Inflammatory macrophage (primary cell): ENCODE measurements at places on chromosomes 2 and 18.

GRCh38 chr18:37661478-37661877 lies 95.9 kb upstream of the CELF4 start:
- DNase-seq, result no peak

GRCh38 chr2:232888099-232888836 lies 18.2 kb downstream of the SNORC start:
- DNase-seq, result no peak

- no peak for DNase-seq
These were observed 37.2 kb downstream of the STEAP3 start for GRCh38 chr2:119260646-119261492.

DNA sequence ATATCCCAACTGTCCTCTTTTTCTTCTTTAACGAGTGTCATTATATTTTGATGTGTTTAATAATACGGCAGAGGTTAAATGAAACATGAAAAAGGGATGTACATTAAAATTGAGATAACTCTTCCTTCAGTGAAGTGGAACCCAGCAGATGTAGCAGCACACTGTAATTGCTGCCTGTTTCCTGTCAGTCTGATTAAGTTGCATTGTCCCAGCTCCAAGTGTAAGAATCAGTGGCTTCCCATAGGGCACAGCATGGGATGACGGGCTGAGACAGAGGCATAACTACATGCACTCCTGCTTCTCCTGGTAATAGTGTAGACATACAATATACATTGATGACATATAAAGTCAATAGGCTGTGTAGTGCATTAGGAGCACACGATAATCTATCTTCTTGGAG lies 175.8 kb upstream of the TCF4 start:
- DNase-seq, result no peak

- no peak for DNase-seq
These were observed 75.4 kb upstream of the CHRNA1 start for GRCh38 chr2:174839662-174840061.

GRCh38 chr2:61530749-61531148 lies 7.4 kb downstream of the XPO1 start:
- DNase-seq, result no peak

GRCh38 chr18:63578357-63578958 lies 8.7 kb upstream of the SERPINB13 start:
- DNase-seq, result peak; percentile 25

- DNase-seq, result no peak
These were observed 19.5 kb upstream of the ZNF516 start for GRCh38 chr18:76514573-76514972.

GRCh38 chr2:178301649-178302238 lies 107.4 kb downstream of the OSBPL6 start:
- no peak for DNase-seq

- DNase-seq, result no peak
These were observed 136.8 kb downstream of the TPO start for GRCh38 chr2:1550076-1550475.

DNA sequence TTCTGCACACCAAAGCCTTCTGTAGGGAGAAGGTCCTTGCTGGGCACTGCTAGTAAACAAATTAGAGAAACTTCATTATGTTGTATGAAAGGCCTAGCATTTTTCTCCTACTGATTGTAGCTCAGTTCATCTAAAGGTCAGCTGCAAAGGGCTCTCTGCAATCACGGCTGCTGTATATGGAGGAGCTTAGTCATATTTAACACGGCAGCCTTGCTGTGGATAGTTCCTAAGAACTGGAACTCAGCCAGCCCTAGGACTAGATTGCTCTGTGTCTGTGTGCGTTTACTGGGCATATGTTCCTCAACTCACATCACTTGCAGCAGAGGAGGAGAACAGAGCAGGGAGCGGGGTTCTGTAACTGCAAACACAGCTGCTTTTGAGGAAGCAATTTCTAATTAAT lies 1103.9 kb upstream of the KLHL29 start:
- DNase-seq, result peak; percentile 77

DNA sequence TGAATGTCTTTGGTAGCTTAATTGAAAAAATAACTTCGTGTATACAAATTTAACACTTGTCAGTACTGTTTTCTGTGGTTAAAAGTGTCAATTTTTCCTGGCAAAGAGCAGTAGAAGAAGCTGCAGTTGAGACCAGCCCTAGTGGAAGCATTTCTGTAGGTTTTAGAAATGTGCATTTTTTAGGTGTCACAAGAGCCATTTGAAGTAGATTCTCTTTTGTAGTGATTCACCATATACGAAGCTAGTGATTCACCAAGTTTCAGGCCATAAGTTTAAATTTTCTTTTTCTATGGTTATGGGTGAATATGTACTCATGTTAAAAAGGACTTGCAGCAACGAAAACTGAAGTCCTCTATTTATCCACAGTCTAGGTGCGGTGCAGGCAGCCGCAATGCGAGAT lies 4.2 kb downstream of the NABP1 start:
- no peak for DNase-seq

DNA sequence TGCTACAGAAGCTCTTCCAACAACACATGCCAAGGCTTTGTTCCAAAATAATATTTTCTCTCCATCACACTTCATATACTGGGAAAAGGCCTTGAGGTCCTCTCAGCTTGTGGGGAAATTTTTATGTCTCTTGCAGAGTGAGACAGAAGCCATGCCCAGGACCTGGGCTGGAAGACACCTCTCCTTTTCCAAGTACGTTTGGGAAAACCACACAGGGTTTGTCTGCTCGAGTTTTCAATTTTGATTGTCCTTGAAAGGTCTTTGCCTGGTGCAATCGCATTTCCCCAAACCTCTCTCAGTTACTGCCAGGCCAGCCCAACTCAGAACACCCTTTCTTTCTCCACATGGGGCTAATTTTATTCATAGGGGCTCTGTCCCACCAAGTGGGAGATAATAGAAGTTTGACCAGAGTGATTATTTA lies 272.2 kb downstream of the OSR1 start:
- no peak for DNase-seq

GRCh38 chr2:100844514-100844913 lies 24.6 kb downstream of the NPAS2 start:
- DNase-seq, result no peak

- DNase-seq, result no peak
These were observed 4.7 kb upstream of the CAPN10 start for GRCh38 chr2:240581811-240582210.

DNA sequence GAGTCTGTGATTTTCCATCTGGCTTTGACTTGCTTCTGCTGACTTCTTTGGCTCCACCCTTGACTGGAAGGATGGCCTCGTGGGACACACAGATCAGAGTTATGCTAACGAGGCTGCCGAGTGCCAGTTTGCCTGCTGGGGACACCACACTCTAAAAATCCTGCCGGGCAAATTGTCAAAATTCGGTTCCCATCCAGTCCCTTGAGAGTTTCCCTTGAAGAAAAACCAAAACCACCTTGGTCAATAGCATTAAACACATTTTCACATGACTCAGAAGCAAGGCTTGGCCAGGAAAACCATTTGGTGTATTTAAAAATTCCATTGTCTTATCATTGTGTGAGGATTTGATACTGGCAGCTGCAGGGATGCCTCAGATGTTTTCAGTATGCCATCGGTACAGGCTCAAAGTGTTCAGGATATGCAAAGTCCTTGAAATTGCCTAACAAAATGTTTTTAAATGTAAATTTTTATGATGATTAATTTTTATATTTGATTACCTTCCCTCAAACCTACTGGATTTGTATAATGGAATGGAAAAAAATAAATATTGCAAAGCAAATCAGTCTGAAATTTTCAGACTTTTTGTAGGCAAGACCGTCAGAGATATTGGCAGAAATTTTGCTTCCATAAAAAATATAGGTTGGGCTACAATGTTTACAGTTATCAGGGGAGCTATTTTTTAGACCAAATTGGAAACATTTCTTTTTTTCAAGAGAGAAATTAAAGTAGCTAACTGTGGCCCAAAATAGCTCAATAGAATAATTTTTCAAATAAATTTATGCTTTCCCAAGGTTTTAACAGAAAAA lies 41.6 kb downstream of the KCNE4 start:
- no peak for DNase-seq

GRCh38 chr2:103121106-103121505 lies 359.3 kb downstream of the TMEM182 start:
- no peak for DNase-seq

- peak; percentile 65 for DNase-seq
These were observed 29.4 kb upstream of the RTTN start for GRCh38 chr18:70234667-70235459.

DNA sequence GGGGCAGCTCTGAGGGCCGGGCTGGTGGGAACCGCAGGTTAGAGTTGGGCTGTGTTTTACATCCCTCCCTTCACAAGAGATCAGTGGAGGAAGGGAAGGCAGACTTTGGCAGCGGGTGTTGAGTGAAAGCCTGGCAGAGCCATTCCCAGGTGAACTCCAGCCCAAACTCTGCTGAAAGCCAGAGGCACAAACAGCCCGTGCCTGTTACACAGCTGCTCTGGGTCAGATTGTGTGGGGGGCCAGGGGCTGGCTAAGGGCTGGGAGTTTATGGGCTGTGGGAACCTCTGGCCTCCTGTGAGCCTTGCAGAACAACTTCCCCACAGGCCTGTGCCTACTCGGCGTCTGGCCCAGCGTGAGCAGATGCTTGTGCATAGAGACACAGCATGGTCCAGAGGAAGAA lies 286.8 kb downstream of the CLIP4 start:
- no peak for DNase-seq

GRCh38 chr2:107088156-107088555 lies 202.2 kb upstream of the ST6GAL2 start:
- no peak for DNase-seq

DNA sequence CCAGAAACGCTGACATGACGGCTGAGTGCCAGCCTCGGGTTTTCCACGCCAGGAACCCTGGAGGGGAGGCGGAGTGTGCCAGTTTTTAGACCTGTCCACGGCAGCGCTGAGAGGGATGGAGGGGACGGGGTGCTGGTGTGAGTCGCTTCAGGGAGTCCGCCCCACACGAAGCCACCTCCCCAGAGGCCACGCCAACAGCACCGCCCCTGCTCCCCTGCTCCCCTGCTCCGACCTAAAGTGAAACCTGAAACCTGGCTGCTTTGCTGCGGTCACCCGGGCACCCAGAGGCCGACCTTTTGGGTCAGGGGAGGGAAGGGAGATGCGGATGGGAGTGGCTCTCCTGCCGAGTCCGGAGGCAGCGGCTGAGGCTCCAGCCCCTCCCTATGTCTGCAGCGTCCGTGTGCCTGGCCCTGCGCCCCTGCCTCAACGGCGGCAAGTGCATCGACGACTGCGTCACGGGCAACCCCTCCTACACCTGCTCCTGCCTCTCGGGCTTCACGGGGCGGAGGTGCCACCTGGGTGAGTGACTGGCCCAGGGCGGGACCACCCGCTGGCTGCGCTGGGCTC lies 38.1 kb downstream of the SNED1 start:
- DNase-seq, result no peak

DNA sequence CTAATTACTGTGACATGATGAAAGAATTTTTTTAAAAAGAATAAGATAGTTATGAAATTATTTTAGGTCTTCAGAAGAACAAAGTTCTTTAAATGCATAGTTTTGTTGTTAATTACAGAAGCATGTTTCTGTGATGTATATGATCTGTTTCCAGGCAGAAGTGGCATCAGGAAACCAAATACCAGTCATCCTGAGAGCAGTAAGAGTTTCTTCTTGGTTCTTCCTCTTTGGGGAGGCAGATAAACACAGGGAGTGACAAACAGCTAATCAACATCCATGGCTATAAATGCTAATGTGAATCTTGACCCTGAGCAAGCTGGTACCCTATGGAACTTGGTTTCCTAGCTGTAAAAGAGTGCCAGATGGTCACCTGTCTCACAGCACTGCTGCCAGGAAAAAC lies 29.2 kb downstream of the WIPF1 start:
- peak; percentile 35 for DNase-seq

DNA sequence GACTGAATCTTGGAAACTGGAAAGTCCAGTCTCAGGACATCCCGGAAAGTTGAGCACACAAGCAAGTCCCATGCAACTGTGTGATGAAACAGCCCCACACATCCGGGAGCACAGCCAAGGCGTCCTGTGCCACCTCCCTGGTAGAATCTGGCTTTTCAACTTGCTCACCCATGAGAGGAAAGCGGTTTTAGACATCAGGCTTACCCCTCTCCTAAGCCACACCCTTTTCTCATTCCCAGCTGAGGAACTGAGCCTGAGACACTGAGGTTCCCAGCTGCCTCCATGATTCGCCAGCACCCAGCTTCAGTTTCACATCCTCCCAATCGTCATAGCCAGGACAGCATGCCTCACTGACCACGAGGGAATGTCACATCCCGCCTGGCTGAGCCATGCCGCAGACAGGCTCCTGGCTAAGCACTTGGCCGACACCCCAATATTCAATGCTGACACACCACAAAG lies 60.3 kb downstream of the STEAP3 start:
- DNase-seq, result peak; percentile 98

GRCh38 chr2:232592772-232593395 lies 40.5 kb upstream of the EFHD1 start:
- DNase-seq, result no peak

DNA sequence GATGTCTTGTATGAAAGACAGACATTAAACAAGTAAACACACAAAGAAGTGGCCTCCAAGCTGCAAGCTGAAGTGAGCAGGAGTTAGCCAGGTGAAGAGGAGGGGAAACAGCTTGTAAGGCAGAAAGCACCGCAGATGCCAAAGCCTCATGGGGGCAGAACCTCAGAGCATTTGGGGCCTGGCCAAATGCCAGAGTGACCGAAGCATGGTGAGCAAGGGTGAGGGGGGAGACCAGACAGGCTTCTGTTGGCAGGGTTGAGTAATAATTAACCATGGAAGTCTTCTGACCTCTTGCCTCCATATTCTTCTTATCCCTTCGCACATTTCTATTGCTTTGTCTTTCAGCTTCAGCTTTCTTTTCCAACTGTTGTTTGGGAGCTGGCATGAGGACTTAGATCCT lies 5.6 kb downstream of the QPCT start:
- no peak for DNase-seq

- no peak for DNase-seq
These were observed 37.9 kb downstream of the USP34 start for GRCh38 chr2:61432990-61433389.

DNA sequence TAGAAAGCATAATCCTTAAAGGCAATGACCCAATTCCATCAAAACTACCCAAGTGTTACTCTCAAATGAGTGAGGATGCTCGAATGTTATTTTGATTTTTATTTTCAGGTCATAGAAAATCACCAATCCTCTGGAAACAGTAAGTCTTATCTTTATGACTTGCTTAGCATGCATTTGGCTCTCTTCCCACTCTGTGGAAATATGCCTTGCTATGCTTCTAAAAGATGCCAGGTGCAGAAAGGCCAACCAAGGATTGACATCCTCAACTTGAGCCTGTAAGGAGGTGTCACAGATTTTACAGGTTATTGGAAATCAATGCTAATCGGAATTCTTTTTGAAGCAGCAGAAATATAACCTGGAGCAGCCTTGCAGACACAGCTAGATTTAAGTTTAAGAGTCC lies 543.9 kb upstream of the LINC00305 start:
- no peak for DNase-seq

GRCh38 chr18:61606759-61607158 lies 273.5 kb downstream of the CDH20 start:
- peak; percentile 45 for DNase-seq

- peak; percentile 49 for DNase-seq
These were observed 21.6 kb upstream of the PDIA6 start for GRCh38 chr2:10834068-10834655.

- DNase-seq, result no peak
These were observed 1029.9 kb upstream of the PIK3C3 start for GRCh38 chr18:40925071-40925541.

- no peak for DNase-seq
These were observed 70.0 kb upstream of the THUMPD2 start for GRCh38 chr2:39849064-39849463.

GRCh38 chr2:118657466-118657865 lies 190.0 kb downstream of the EN1 start:
- DNase-seq, result no peak
